Fibroblast of pulmonary artery (primary cell): ENCODE measurements at places on chromosomes 11 and 22.

DNA sequence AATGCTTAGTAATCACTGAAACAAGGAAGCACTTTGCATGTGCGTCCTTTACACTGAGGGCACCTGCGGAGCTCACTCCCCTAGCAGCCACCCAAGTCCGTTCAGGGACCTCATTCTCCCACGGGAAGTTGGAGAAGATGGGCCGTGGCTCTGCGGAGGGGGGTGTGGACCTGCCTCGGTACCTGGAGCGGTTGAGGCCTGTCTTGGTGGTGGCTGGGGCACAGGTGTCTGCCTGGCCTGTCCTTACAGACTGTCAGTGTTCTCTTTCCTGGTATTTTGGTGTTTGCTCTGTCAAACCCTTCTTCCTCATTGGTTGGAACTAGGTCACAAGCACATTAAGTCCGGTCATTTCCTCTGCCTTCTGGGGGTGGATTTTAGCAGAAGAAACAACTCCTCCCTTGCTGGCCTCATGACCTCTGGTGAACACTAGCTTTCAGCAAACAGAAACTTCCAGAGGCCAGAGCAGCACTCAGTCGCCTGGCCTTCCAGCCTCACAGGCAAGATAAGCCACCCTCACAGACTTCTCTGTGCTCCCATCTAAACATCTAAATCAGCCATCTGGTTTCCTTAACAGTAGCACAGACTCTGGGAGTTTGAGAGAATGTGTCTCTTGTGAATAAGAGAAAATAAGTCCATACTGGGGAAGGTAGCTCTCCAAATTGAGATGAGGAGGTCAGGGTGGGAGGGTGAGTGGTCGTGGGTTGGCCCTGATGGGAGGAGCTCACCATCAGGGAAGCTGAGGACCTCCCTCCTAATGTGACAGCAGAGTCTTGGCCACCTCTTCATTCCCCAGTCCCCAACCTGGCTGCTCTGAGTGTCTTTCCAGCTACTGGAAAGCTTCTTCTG lies 8.6 kb downstream of the SNAP29 start:
- peak; percentile 55 for DNase-seq

- no peak for DNase-seq
Observed at GRCh38 chr11:119637481-119637880, 91.5 kb downstream of the NECTIN1 start.

DNA sequence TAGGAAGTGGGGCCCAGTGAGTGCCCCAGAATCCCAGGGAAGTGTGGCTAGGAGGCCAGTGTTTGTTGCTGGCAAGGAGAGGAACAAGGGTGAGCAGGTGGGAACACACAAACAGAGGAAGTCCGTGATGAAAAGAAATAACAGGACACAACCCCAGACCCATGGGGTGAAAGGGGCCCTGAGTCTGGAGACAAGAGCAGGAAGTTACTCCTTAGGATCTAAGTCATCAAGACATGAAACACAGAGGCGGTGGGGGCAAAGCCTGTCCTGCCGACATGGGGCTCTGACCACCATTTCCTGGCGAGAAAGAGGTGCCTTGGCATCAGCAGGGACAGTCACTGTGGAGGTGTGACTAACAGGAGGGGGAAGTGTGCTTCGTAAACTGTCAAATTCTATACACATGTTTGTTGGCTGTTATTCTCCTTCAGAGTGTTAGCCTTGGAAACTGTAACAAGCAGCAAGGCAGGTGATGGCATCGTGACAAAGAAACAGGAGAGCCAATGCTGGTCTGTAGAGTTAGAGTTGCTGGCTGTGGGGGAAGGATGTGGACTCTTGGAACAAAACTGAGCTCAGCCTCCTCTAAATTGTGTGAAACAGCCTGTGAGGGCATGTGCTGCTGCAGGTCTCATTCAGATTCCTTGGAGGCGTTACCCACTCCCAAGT lies 21.7 kb downstream of the CHST1 start:
- DNase-seq, result no peak

DNA sequence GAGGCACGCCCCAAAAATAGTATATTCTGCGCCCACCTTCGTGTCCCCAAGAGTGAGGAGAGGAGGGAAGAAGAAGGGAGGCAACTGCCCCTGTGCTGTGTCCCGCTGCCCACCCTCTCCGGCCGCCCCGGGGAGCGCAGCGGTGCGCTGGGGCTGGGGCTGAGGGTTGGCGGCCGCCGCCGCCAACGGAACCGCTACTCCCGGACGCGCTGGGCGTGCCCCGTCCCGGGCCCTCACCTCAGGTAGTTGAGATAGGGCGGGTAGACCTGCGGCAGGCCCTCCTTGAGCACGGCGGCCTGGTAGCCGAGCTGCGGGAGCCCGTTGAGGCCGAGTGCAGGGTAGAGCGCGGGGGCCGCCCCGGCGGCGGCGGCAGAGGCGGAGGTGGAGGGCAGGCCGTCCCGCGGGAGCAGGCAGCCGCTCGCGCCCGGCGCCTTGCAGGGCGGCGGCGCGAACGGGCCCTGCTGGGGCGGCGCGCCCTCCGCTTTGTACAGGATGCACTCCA lies 2.4 kb downstream of the PGR start:
- DNase-seq, result no peak

- DNase-seq, result no peak
Observed at GRCh38 chr11:128053981-128054931, 533.1 kb downstream of the ETS1 start.

DNA sequence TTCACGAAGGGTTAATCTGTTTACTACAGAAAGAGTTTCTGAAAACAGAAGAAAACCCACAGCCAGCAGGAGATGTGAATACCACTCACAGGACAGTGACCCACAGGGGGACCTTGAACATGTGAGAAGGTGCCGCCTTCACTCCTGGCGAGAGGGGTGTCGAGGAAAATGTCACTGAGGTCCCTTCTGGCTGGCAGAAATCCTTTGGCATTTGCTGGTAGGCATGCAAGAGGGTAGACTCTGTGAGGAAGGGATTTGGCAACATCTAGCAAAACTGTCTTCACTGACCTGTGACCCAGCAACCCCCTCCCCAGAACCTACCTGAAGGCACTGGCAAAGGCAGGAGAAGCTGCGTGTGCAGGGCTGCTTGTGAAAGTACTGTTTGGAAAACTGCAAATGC lies 8.6 kb downstream of the KCNQ1 start:
- no peak for DNase-seq

DNA sequence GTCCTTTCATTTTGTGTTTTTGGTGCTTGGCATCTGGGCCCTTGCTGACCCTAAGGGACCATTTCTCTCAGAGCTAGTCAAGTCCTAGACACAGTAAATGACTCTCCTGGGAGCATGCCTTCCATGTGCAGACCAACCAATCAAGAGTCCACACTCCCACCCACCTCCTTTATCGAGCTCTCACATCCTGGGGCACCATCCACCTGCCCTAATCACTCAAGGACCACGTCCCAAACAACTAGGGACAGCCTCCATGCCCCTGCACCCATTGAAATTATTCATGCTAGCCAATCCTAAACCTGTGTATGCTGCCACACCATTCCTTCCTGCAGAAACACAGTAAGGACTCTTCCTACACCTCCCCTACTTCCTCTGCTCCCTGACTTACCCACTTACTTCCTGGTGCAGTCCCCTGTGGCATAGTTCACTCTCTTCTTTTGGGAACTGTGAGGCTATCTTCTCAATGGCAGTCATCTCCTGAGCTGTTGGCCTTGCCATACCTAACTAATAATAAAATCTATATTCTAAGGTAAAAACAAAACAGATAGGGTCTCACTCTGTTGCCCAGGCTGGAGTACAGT lies 6.4 kb upstream of the SAA2 start:
- DNase-seq, result no peak

DNA sequence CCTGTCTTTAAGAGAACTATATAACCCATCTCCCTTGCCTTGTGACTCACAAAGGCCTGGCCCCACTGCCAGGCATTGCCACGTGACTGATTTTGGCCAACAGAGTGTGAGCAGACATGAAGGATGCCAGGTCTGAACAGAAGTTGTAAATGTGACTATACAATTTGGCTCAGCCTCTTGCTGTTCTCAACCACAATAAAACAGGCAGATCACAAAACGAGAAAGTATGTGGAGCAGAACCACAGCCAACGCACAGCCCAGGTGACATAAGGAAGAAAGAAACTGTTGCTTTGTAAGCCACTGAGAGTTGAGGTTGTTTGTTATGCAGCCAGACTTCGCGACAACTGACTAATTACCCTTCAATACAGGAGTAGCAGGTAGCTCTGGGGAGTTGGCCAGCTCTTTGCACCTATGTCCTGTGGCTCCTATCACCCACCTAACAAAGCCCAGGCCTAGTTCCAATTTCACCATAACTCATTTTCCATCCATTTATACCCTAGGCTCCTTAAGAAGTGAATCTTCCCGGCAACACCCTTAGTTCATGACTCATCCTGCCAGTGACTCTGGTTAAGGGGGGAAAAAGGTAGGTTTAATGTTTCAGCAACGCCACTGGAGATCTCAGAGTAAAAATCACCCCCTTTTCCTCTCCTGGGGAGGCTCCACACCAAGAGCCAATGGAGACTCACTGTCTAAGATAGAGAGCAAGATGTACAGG lies 53.7 kb downstream of the GALNT18 start:
- DNase-seq, result no peak

- DNase-seq, result no peak
Observed at GRCh38 chr11:65777241-65777640, 3.5 kb downstream of the AP5B1 start.

DNA sequence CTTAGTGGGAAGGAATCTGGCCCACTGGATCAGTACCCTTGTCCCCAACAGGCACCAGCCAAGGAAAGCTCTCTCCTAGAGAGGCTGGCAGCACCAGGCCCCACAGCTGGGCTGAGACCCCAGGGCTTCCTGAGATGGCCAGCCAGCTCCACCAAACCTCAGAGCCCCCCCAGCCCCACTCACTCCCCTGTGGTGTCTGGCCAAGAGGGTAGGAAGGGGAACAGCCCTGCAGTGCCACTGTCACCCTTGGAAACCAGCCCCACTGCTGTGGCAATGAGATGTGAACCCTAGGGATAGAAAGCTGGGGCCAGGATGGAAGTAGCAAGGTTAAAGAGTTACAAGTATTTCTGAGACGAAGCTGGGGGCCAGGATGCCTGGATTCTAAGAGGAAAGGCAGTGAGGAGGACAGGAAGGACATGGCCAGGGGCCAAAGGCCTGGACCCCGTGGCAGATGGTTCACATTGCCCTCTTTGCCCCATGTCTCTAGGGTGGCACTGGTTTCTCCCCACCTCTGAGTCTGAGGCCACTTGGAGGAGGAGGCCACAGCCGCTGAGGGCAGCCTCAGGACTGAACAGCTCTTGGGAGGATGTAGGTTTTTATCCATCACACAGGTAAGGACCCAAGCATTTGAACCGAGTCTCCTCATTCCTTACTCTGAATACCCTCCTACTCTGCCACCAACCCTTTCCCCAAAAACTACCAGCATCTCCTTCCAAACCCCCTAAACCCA lies 28.8 kb downstream of the NRXN2 start:
- DNase-seq, result no peak

GRCh38 chr11:117579161-117579560 lies 217.9 kb downstream of the DSCAML1 start:
- DNase-seq, result no peak

DNA sequence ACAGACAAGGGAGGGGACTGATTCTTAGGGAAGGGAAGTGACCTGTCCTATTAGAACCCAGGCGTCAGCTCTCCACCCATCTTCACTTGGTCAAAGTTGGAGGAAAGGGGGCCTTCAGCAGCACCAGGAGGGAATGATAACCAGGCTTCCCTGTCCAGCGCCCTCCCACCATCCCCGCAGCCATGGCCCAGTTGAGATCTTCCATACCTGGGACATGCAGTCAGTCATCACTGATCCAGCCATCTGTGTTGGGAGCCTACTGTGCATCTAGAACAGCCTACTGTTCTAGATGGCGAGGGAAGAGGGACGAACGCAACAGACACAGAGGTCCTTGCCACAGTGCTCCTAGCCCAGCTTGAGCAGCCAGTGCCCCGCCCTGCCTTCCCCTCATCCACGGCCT lies 40.6 kb downstream of the PDGFB start:
- DNase-seq, result no peak

DNA sequence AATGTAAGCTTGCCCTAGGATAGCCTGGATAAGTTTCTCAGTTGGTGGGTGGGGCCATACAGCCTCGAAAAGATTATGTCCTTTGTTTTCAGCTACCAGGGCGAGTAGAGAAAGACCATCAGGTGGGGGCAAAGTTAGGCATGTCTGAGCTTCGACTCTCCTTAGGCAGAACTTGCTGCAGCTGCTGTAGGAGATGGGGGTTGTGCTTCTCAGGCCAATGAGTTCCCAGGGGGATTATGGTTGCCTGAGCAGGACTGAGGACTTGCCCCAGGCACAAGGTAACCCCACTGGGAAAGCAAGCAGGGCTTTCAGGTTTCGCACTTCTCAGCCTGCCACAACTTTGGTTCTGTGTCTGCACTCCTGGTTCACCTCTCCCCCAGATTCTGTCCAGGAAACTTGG lies 173.4 kb upstream of the SESN3 start:
- no peak for DNase-seq

DNA sequence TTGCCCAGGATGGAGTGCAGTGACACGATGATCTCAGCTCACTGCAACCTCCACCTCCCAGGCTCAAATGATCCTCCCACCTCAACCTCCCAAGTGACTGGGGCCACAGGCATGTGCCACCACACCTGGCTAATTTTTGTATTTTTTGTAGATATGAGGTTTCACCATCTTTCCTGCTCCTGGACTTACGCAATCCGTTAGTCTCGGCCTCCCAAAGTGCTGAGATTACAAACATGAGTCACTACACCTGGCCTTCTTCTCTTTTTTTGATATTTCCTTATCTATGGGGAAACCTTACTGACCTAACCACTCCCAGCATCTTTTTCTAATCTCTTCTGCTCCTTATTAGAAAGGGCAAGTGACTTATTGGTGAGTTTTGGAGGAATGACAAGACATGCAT lies 121.7 kb upstream of the CHORDC1 start:
- no peak for DNase-seq

GRCh38 chr11:34788642-34789041 lies 127.5 kb downstream of the APIP start:
- no peak for DNase-seq

DNA sequence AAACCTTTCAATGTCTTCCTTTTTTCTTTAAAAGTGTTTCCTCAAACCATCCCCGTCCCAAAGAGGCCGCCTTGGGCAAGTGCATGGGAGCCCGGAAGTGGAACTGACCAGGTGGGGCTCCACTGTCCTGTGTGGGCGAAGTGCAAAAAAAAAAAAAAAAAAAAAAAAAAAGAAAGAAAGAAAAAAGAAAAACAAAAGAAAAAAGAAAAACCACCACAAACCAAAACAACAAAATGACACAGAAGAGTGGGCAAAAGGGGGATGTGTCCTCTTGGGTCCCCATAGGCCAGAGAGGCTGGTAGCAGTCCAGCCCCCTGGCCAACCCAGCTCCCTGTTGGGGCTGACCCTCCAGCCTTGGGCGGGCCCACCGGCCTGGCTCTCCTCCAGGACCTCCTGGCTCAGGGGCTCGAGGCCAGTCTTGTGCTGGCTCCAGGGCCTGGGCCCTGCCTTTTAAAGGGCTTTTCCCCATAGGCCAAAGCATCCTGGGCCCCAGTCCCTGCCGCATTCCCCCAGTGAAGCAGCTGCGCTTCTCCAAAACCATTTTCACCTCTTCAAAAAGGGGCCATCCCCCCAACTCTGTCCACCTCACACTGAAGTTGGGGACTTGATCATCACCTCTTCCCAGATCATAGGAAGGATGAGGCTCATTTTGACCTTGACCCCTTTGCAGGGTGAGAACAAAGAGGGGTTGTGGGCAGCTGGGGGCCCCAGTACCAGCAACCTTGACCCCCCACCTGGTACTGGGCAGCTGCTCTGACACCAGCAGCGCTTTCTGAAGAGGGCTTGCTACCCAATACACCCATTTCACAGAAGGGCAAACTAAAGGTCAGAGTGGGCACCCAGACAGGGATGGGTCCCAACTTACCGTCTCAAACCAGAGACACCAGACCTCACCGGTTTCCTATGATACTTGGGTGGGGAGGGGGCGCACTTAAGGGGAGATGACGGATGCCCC lies 9.4 kb downstream of the CBX6 start:
- peak; percentile 47 for DNase-seq
